ENCODE measurements at places on chromosomes 2 and 18. TPM values are rescaled to one million over a fixed set of nuclear protein-coding genes. Genes with fewer than 3 reads are reported as not detected.

DNA sequence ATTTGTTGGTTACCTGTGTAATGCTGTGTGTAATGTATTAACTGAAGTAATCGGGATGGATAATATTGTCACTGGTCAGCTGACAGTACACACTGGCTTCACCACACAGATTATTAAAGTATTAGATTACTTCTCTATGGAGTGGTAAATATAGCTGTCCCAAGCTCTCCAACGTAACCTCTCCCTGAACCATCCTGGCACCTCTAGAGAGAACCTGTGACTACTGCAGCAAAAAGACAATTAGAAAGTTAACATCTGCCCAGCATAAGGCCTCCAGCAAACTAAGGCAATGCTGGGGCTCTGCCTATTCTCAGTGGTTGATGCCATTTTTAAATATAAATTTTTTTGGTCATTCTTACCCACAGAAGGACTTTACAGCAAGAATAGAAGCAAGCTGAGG, 351.3 kb downstream of the GPD2 start:
- H3K27me3 ChIP-seq: no peaks in the 10 kb centered on the region
- no peaks in the 10 kb centered on the region for H3K4me1 ChIP-seq
- no peak overlapping the region for H3K27ac ChIP-seq
- no peak overlapping the region for H3K4me3 ChIP-seq
- DNase-seq: no peak

- H3K4me1 ChIP-seq: peaks cover 4% of the 10 kb centered on the region
- H3K27ac ChIP-seq: peak overlapping the region; percentile 6
These were observed 144.1 kb downstream of the SMAD7 start for GRCh38 chr18:48806551-48807261.

DNA sequence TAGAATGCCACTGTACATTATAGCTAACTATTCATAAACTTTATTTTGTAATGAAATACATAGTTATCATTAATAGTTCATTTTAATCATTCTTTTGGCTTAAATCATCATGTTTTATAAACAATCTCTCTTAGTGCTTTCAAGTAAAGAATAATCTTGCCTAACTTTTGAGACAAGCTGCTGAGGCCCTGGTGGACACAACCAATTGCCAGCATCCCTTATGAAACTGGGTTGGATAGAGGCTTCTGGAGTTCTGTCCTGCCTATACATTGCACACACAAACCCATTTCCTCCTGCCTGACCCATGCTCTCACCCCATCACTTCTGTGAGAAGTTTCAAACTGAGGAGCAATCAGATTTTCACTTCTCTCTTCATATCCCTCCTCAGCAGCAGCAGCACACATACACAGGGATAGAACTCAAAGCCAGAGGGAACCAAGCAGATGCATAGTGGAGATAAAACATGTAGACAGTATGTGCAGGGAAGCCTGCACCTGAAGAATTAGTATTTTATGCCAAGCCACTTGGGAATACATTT, 450.0 kb upstream of the SLC14A2 start:
- no peaks in the 10 kb centered on the region for H3K27me3 ChIP-seq
- DNase-seq: no peak
- H3K4me1 ChIP-seq: no peaks in the 10 kb centered on the region
- H3K36me3 ChIP-seq: no peaks in the 10 kb centered on the region

DNA sequence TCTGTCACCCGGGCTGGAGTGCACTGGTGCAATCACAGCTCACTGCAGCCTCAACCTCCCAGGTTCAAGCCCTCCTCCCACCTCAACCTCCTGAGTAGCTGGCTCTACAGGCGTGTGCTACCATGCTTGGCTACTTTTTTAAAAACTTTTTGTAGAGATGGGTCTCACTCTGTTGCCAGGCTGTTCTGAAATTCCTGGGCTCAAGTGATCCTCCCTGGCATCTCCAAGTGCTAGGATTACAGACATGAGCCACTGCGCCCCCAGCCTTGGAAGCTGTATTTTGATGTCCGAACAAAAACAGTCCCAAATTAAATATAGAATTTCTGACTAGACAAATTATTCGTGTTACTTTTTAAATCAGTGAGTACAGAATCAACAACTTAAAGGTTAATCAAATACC, 97.4 kb downstream of the ZNF516 start:
- DNase-seq: no peak
- no peaks in the 10 kb centered on the region for H3K36me3 ChIP-seq
- peaks cover 10% of the 10 kb centered on the region for H3K4me1 ChIP-seq
- H3K27ac ChIP-seq: peak overlapping the region; percentile 80
- no peaks in the 10 kb centered on the region for H3K27me3 ChIP-seq

DNA sequence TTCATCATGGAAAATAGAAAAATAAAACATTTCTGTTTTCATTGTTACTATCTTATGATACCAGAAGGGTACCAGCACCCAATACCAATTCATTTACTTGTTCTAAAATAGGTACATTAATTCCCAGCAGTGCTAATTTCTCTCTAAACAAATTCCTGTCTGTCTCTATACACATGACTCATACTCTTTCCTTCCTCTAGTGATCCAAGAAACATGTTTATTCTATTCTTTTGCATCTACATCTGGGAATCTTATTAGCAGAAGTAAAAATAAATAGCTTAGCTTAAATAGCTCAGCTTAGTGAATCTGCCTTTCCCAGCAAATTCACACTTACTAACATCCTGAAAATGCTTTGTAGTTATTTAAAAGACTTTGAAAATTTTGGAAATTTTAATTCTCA, 84.5 kb upstream of the MAPRE2 start:
- H3K4me1 ChIP-seq: no peaks in the 10 kb centered on the region
- H3K27me3 ChIP-seq: no peaks in the 10 kb centered on the region
- no peaks in the 10 kb centered on the region for H3K36me3 ChIP-seq

GRCh38 chr2:197113275-197113711, 186.8 kb upstream of the PGAP1 start:
- H3K4me1 ChIP-seq: no peaks in the 10 kb centered on the region
- DNase-seq: no peak
- no peaks in the 10 kb centered on the region for H3K27me3 ChIP-seq
- no peaks in the 10 kb centered on the region for H3K36me3 ChIP-seq
- no peak overlapping the region for H3K4me3 ChIP-seq

GRCh38 chr2:30293303-30293921, 62.1 kb downstream of the LBH start:
- H3K27me3 ChIP-seq: no peaks in the 10 kb centered on the region
- H3K4me3 ChIP-seq: no peak overlapping the region
- no peak overlapping the region for H3K27ac ChIP-seq
- no peaks in the 10 kb centered on the region for H3K36me3 ChIP-seq
- DNase-seq: peak; percentile 40

GRCh38 chr2:240956171-240956934, 42.1 kb upstream of the SNED1 start:
- H3K36me3 ChIP-seq: no peaks in the 10 kb centered on the region
- no peaks in the 10 kb centered on the region for H3K27me3 ChIP-seq
- no peak for DNase-seq
- H3K27ac ChIP-seq: no peak overlapping the region

GRCh38 chr2:207279520-207279919, 113.8 kb upstream of the KLF7 start:
- no peak overlapping the region for H3K27ac ChIP-seq
- no peak overlapping the region for H3K4me3 ChIP-seq
- DNase-seq: no peak
- no peaks in the 10 kb centered on the region for H3K27me3 ChIP-seq
- H3K4me1 ChIP-seq: no peaks in the 10 kb centered on the region
- no peaks in the 10 kb centered on the region for H3K36me3 ChIP-seq

DNA sequence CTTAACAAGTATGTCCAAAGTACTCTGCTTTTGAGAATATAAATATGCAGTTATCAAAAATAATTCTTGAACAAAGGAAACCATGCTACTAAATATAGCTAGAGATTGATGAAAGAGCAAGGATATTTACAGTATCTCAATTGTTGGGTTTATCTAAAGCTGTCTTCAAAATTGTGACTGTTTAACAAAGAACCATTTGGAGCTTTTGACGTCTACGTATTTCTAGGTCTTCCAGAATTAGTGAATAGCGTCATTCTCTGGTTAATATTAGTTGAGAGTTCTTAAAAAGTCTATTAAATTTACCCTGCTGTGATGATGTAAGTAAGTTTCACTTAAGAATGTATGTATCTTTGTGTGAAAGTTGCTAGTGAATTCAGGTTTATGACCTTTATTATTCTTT, 223.1 kb upstream of the SIX3 start:
- H3K4me1 ChIP-seq: no peaks in the 10 kb centered on the region
- H3K27ac ChIP-seq: no peak overlapping the region
- H3K4me3 ChIP-seq: no peak overlapping the region

- H3K4me3 ChIP-seq: no peak overlapping the region
- H3K27ac ChIP-seq: no peak overlapping the region
- no peak for DNase-seq
- no peaks in the 10 kb centered on the region for H3K36me3 ChIP-seq
- no peaks in the 10 kb centered on the region for H3K4me1 ChIP-seq
These were observed 7.0 kb upstream of the NUP35 start for GRCh38 chr2:183117226-183117625.

- H3K36me3 ChIP-seq: no peaks in the 10 kb centered on the region
- DNase-seq: no peak
- no peak overlapping the region for H3K27ac ChIP-seq
- H3K27me3 ChIP-seq: no peaks in the 10 kb centered on the region
- no peak overlapping the region for H3K4me3 ChIP-seq
- no peaks in the 10 kb centered on the region for H3K4me1 ChIP-seq
These were observed 113.1 kb downstream of the SPP2 start for GRCh38 chr2:234163510-234164045.

DNA sequence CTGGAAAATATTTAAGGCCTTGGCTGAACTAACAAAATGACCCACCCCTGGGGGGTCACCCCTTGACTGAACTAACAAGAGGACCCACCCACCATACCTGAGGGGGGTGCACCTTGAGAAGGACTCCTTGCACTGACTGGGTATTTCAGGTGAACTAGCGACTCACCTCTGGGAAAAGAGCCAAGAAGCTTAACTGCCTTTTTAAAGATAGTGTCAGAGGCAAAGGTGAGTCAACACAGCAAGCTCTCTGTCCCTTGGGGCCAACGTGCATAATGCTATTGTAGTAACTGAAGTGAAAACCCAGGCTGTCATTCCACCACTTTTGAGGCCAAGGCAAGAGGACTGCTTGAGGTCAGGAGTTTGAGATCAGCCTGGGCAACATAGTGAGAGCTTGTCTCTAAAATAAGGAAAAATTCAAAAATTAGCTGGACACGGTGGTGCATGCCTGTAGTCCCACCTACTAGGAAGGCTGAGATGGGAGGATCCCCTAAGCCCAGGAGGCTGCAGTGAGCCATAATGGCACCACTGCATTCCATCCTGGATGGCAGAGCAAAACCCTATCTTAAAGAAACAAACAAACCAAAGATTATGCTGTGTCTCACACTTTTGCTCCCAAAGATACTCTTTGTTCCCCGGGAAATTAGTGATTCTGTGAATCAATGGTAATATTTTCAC, 36.4 kb upstream of the ZCCHC2 start:
- no peaks in the 10 kb centered on the region for H3K27me3 ChIP-seq
- H3K36me3 ChIP-seq: no peaks in the 10 kb centered on the region
- no peak overlapping the region for H3K4me3 ChIP-seq
- no peak overlapping the region for H3K27ac ChIP-seq
- no peaks in the 10 kb centered on the region for H3K4me1 ChIP-seq
- no peak for DNase-seq

DNA sequence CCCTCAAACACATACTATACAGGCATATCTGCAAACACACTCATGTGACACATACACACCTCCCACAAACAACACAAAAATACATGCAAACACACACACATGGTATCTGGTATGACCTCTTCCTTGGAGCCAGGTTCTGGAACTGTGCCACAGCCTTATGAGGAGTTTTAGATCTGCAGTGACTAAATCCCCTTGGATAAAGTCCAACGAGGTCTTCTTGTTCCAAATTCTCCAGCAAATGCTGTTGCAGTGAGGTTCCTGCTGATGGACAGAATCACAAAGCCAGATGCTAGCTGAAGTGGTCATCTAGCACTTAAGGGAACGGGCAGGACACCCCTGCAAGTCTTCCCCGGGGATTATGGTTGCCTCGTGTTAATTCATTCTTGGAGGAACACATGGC, 54.5 kb upstream of the DAPL1 start:
- no peak for DNase-seq
- no peaks in the 10 kb centered on the region for H3K4me1 ChIP-seq
- H3K27ac ChIP-seq: no peak overlapping the region
- no peak overlapping the region for H3K4me3 ChIP-seq

DNA sequence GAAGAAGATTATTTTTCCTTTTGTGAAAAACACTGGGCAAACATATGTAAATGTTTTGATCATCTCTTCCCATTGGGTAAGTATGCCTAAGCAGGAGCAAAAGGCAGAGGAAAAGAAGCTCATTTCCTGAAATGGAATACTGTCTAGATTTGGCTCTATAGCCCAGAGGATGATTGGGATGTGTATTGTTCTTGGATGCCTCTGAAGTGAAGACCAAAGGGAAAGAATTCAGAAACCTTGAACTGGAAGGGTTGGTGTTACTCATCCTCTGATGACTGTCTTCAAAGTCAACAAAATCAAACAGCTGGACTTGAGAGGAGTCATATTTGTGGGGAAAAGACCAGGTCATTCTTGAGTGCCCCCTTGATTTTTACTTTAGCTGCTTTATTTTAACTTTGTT, 112.6 kb upstream of the NT5C1B start:
- no peak overlapping the region for H3K4me3 ChIP-seq
- DNase-seq: no peak
- no peaks in the 10 kb centered on the region for H3K4me1 ChIP-seq
- no peak overlapping the region for H3K27ac ChIP-seq
- no peaks in the 10 kb centered on the region for H3K27me3 ChIP-seq
- no peaks in the 10 kb centered on the region for H3K36me3 ChIP-seq

DNA sequence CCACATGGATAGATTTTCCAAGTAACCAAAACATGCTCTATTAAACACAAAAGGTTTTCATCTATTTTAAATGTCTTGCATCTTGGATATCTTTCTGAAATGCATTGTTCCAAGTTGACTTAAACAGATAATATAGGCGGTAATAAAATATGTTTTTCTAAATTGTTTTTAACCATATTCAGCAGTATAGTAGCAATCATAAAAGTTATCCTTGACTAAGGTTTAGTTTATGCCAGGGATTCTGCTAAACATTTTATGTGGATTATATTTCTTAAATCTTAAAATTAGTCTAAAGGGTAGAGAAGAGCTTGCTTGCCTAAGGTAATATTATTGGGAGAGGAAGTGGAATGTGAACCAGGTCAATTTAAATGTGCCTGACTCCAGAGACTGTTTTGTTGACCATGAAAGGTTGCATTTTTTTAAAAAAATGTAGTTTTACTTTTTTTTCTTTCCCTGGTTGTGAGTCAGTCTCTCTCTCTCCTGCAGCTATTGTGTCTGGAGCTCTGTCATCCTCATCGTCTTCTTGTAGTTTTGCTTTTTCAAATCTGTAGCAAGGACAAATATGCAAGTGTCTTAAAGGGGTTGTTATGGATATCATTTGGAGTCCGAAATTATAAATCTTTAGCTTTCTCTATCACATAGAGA, 309.1 kb upstream of the COL3A1 start:
- peaks cover 5% of the 10 kb centered on the region for H3K4me1 ChIP-seq
- H3K27ac ChIP-seq: peak overlapping the region; percentile 51
- no peaks in the 10 kb centered on the region for H3K27me3 ChIP-seq
- no peaks in the 10 kb centered on the region for H3K36me3 ChIP-seq
- no peak overlapping the region for H3K4me3 ChIP-seq

The CCDC148 gene
- 0.77 TPM for total RNA-seq

The KCNE4 gene
- total RNA-seq: 52.8 TPM

The SLC16A14 gene
- 3.2 TPM for total RNA-seq

The EFEMP1 gene
- 205 TPM for total RNA-seq

The ITGA4 gene
- 112 TPM for total RNA-seq

The KIF1A gene
- total RNA-seq: not detected

The CYS1 gene
- 13.3 TPM for total RNA-seq

The UPP2 gene
- not detected for total RNA-seq

The TTN gene
- total RNA-seq: 8.4 TPM

The SPR gene
- total RNA-seq: 33.8 TPM

The ZSWIM2 gene
- not detected for total RNA-seq

The IL36B gene
- total RNA-seq: not detected

The MBD1 gene
- total RNA-seq: 64.2 TPM

The AMER3 gene
- not detected for total RNA-seq

The ICA1L gene
- 32.3 TPM for total RNA-seq

The RNF125 gene
- total RNA-seq: 7.4 TPM

The STPG4 gene
- total RNA-seq: not detected

All from uterus (tissue), 4 donors.